ENCODE measurements at places on chromosomes 4 and X. TPM values are rescaled to one million over a fixed set of nuclear protein-coding genes. Genes with fewer than 3 reads are reported as not detected.
A peak's percentile ranks its signal among the peaks of the same experiment; 100 is the strongest.

DNA sequence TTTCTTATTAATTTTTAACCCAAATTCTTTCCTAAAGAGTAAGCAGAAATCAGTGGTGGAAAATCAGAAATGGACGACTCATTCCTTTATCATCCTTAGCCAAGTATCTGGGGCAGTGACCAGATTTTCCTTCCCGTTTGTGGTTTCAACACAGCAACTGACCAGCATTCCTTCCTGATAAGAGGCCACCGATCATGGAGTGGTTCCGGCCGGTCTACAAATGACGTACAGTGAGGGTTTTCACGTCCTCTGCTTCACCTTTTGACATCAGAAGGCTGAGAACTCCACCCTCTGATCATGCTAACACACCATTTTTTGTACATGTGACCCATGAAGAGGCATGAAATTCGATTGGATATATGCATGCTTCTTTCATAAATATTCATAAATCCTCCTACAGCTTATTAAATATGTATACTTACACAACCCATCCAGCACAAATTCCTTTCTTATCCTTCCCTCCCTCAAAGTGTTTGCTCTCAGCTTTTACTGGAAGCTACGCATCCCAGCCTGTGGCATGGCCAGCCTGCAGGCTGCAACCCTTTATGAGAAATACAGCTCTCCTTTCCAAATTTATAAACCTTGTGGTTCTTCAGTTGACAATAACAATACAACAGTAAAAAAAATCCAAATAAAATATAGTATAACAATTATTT is 173.0 kb upstream of the CASK start:
- peaks cover 46% of the 10 kb centered on the region for H3K4me1 ChIP-seq
- no peaks in the 10 kb centered on the region for H3K27me3 ChIP-seq
- peaks cover 24% of the 10 kb centered on the region for H3K36me3 ChIP-seq
- peak overlapping the region; percentile 90 for H3K27ac ChIP-seq
- peak; percentile 80 for DNase-seq

DNA sequence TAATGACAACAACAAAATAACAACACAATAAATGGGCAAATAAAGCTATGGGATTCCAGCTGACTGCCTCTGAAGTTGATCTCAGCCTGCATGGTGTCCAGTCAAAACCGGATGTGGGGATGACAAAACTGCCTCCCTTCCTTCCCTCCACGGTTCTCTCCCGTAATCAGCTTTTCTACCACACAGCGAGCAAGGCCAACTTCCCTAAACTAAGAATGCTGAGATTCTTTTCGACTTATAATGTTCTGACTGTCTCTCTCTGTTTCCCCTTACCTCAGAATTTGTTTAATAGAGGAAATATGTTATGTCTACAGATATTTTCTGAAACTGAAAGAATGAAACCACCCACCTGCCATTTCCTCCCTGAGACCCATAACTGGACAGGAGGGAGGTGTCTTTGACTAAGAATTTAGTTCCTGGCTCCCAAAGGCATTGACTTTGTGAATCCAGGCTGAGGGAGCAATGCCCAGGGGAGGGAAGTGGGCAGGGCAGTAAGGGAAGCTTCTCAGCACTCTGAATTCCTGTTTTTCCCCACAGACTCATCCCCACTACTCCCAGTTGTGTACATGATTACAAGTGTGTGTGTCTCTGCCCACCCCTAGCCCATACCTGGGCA is 1.0 kb upstream of the TLR1 start:
- no peaks in the 10 kb centered on the region for H3K4me1 ChIP-seq

GRCh38 chr4:184103527-184104264 is 114.0 kb downstream of the ENPP6 start:
- H3K27ac ChIP-seq = no peak overlapping the region
- H3K4me3 ChIP-seq = no peak overlapping the region
- peaks cover 19% of the 10 kb centered on the region for H3K4me1 ChIP-seq
- no peak for DNase-seq

DNA sequence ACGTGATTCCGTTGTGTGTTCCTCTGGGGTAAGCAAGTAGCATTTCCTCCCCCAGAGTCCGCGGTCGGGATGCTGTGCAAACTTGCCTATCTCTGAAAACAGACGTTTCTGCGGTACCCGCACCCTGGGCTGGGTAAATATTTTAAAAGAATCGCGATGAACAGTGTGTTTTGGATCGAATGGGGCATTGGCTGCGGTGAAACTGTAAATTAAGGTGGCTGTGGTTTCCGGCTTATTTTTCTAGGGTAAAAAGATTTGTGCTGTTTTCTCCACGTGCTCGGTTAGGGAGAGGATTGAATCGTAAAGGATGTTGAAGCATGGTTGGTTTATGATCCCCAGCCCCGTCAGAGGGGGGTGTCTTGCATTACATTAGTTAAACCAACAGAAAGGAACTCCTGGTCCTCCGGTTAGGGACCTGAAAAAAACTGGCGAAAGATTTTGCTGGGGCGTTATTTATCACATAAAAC is 1.2 kb downstream of the HHIP start:
- peaks cover 14% of the 10 kb centered on the region for H3K36me3 ChIP-seq
- DNase-seq = no peak
- no peaks in the 10 kb centered on the region for H3K27me3 ChIP-seq
- peaks cover 20% of the 10 kb centered on the region for H3K4me1 ChIP-seq

Gene SSX1
- not detected for total RNA-seq

Gene LINC00632
- total RNA-seq = not detected

Measured in Calu3 (cell line).